ENCODE measurements at places on chromosomes 12 and 14. TPM values are rescaled to one million over a fixed set of nuclear protein-coding genes. Genes with fewer than 3 reads are reported as not detected.

The FAM181A gene
- not detected for polyA plus RNA-seq

The KSR2 gene
- not detected for polyA plus RNA-seq

The ACOT4 gene
- 0.44 TPM for polyA plus RNA-seq

The AKAP6 gene
- polyA plus RNA-seq, result 67.7 TPM

The TAPBPL gene
- polyA plus RNA-seq, result 10.3 TPM

DNA sequence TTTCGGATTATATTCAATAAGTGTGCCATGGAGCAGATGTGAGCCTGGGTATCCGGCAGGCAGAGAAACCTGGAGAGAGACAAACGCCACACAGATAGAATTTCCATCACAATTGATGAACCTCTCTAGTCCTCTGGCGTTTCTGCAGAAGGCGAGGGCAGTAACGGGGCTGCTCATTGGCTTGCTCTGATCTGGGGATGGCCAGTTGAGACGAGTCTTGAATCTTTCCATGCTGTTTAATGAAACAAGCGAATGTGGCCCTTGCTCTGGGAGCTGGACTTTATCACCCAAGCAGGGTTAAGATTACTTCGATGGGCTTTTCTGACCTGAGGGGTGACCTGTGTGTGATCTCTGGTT lies 42.4 kb upstream of the CLMN start:
- no peak for DNase-seq

DNA sequence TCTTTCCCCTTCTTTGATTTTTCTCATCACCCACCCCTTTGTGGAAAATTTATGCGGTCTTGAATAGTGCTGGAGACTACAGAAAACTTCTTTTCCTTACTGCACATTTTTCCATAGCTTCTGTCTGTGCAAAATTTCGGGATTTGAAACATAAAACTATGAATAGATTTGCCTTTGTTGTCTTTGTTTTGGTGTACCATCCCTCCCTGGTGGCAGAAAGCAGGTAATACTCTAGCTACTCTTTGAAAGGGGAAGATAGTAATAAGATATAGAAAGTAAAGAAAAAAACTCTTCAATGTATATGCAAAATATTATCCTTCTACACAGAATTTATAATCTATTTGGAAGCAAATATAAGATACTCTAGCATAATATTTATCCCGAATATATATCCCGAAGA lies 79.1 kb upstream of the LMO3 start:
- no peak for DNase-seq

DNA sequence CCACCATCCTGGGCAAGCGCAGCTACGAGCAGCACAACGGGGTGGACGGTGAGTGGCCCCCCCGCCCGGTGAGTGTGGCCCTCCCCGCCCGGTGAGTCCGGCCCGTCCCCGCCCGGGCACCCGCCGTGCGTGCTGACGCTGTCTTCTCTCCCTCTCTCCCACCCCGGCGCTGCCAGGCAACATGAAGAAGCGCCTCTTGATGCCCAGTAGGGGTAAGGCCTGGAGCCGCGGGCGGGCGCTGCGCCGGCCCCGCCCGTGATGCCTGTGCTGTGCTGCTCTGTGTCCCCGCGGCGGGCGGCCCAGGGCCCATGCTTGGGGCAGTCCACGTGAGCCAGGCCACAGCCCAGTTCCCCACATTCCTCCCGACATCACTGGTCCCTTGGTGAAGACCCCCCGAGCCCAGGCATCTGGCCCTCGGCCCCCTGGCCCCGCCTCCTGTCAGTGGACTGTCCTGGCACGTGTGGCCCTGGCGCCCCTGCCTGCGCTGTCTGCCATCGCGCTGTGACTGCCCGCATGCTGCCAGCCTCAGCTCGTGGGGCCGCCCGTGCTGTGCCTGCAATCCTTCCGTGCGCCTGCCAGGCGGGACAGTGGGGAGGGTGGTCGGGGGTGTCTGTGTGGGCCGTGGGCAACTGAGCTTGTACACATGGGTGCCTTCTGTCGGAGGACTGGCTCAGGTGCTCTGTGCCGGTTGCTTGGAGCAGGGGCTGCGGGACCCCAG lies 7.9 kb upstream of the CRIP2 start:
- no peak for DNase-seq

- DNase-seq, result no peak
Observed at GRCh38 chr12:127570387-127570786, 696.6 kb upstream of the TMEM132C start.

DNA sequence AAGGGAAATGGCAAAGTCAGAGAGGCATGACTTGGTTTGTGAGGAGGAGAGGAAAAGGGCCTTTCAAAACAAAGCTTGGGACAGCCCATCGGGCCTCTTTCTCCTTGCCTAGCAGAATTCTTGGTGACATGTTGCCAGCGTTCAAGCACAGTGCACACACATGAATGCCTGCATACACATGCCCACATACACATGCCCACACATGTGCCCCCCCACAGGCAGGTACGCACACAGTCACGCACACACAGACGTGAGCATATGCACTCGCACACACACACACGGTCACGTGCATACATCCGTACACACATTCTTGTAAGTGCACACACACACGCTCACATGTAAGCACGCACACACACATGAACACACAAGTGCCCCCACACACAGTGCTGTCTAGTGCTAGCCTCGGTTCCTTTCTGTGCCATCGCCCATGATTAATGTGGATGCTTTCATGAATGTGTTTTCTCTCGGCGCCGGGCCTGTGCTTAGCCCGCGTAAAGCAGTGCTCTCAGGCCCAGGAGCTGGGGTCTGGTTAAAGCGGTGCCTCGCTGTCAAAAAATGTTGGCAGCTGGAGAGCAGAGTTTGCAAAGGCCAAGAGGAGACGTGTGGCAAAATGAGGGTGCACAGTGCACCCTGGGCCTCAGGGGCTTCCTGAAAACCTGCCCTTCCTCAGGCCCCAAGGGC lies 328.8 kb upstream of the DIO3 start:
- no peak for DNase-seq

DNA sequence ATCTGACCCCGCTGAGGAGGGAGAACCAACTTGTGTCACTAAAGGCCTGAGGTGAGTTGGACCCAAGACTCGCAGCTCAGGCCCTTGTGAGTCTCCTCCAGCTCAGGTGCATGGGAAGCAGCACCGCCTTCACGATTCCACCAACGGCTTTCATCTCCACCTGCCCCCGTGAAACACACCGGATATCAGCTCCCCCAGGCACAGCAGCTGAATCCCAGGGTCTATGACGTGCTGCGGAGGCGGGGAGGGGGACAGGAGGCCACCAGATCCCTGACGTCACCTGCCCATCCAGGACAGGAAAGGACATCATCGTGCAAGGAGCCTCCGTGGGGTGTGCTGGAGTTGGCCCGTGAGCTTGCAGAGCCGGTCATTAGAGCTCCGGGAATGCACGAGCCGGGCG lies 18.5 kb upstream of the SFSWAP start:
- no peak for DNase-seq
